ENCODE measurements at places on chromosomes 12 and 14. TPM values are rescaled to one million over a fixed set of nuclear protein-coding genes. Genes with fewer than 3 reads are reported as not detected.

DNA sequence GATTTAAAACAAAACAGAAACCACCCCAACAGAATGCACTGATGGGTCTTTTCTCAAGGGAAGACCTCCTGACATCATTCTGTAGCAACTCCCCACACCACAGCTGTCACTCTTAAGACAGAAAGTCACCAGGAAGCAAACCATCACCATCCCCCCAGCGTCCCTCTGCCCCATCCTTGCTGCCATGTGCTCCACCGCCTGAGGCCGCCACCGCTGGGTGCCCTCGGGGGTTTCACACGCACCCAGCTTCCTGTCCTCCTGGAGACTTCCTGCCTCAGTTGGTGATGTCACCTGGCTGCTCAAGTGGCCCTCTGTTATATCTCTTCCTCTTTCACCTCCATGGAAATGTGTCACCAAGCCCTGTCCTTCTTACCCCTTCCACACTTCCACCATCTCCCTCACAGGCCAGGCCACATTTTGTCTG, 71.4 kb upstream of the GPR68 start:
- DNase-seq, result peak; percentile 87

DNA sequence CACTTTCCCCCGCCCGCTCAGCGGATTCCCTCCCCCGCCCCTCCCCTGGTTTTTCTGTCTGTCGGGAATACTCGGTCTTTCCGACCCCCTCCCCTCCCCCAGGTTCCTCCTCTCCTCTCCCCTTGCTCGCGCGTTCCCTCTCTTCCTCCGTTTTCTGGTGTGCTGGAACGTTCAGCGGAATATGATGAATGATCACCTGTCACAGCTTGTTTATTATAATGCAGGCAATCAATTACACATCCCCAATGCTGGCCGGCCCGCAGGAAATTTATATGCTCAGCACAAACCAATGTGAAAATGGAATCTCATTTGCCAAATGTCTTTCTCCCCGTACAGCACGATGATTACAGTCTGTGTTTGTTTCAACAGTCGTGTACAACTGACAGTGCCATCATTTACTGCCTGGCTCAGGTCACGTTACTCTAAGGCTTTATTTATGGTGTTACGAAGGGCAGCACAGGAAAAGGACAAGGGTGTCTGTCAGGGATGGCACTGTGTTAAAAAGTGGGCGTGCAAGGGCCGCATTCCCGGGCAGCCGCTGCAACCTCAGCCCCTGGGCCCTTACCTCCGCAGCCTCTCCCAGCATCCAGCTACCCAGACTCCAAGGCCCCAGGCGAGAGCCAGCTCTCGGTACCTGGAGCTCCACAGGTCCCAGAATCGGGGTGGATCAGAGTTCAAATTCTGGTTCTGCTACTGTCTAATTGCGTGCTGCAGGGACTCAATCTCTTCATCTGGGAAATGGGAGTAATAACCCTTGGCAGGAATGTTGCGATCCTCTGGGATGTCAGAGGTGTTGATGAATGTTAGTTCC, 24.7 kb upstream of the MAP1LC3B2 start:
- DNase-seq, result no peak

DNA sequence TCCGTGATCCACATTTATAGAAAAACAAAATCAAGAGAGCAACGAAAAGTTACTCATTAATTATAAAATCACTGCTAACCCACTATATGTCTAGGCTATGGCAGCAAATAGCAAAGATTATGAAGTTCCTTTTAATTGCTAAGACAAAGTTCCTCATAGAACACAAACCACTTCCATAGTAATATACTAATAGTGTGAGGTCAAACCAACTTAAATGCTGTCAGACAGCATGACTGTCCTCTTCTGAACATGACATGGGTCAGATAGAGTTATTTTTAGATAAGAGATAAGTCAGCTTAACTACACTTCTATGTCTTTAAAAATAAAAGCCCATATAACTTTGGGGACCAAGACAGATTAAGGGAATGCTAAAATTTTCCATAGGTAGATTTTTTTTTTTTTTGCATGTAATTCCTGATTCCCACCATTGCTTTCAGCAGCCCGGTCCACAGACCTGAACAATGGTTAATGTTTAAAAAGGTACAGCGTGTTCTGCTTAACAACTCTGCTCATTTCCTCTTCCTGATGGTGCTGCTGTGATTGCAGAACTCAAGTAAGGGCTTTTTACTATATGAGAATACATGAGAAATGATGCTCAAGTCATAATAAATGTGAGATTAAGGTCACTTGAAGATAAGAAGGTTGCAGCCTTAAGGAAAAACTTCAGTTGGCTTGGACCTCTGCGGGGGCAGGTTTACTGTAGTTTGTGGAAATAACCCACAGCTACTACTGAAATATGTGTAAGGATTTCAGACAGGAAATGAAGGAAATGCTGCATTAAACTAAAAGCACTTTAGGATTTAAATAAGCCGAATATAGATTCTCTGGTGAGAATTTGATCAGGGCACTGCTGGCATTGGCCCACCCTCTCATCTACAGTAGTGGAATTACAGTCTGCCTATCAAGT, 37.7 kb upstream of the DUSP6 start:
- DNase-seq, result no peak

DNA sequence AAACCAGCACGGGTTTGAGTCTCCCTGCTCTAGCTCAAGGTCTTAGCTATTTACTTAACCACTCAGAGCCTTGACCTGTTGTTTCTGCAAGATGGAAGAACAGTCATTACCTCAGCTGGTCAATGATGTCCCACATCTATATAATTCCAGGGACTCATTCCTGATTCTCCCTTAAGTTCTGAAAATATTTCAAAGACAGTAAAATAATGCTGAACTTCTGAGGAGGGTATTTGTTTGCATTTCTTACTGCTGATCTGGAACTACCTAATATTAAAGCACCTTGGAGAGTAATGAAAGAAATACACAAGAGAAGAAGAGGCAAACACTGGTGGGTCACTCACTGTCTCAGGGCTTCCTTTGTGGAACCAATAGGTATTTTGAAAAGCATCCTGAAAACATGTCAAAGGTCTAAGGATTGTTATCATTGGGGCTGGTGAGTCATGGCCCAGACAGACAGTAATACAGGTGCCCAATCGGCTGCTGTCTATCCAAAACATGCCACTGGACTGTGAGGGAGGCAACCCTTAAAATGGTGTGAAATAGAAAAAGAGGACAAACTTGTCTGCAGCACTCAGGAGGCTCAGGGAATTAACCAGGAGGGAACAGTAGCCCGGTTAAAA, 88.7 kb upstream of the EGLN3 start:
- DNase-seq, result no peak

DNA sequence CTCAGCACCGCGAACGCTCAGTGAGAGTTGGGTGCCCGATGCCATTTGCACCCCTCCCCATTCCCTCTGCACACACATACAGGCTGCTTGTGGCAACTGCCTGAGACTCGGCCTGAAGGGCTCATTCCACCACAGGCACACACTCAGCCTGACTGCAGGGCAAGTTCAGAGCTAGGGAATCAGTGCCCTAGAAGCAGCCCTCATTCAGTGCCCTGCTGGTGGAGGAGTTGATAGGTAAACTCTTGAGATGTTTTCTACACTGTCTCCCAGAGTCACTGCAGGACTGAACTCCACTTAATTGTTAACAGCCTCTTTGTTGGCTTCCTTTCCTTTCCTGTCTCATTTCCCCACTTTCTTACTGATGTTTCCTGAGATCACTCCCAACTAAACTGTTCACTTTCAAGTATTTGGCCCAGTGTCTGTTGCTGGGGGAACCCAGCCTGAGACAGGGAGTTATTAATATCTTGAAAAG, 16.9 kb downstream of the PPP1R36 start:
- DNase-seq, result no peak

C14orf93 gene
- 11.4 TPM for total RNA-seq

PMEL gene
- total RNA-seq, result not detected

SETD3 gene
- total RNA-seq, result 61.9 TPM

GLT8D2 gene
- total RNA-seq, result not detected
